ENCODE measurements at places on chromosomes 12 and 14. TPM values are rescaled to one million over a fixed set of nuclear protein-coding genes. Genes with fewer than 3 reads are reported as not detected.
A peak's percentile ranks its signal among the peaks of the same experiment; 100 is the strongest.

Gene RND1
- total RNA-seq, result 1.2 TPM

Gene TCL1B
- total RNA-seq, result not detected

DNA sequence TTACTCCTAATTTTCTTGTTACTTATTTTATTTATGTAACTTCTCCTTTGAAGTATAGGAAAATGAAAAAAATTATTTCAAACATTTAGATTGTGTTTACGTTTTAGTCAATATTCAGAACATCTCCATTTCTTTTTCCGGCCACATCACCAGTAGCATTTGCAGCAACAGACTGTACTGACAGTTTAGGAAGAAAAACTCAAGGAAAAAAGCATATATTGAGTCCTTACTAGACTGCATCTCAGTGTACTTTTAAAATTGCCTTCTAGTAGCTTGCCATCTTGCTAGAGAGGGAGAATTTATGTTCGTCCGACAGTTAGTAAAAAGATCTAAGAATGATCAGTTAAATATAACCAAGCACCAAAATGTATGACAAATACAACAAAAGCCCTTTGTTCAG lies 625.0 kb upstream of the MIS18BP1 start:
- no peak for DNase-seq

DNA sequence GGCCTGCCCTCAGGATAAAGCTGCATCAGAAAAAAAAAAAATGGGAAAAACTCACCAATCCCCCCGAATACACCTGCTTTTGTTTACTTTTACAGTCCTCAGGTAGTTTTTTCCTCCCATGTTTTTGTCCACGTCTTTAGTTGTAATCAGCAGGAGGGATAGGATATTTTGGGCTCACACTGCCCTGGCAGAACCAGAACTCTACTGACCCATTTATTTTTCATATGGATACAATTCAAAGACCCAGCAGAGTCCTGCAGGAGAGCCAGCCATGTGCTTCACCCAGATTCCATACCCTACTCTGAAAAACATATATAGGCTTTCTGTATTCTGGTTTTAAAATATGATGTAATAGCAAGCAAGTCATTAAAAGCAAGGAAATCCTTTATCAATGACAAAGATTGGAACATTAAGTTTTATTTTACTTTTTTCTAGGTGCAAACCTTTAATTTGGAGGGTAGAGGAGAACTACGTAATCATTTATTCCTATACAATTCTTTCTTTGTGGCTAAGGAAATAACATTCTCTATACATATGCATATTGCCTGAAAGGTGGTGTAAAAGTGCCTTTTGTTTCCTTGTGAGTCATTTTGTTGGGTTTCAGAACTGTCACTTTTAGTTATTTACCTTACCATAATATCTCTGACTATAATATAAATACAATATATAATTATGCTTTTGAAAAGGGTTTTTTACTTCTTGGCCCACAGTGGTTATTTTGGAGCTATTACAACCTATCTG lies 19.1 kb downstream of the DACT1 start:
- DNase-seq, result no peak

GRCh38 chr12:779745-780734 lies 27.7 kb downstream of the WNK1 start:
- peak; percentile 56 for DNase-seq

DNA sequence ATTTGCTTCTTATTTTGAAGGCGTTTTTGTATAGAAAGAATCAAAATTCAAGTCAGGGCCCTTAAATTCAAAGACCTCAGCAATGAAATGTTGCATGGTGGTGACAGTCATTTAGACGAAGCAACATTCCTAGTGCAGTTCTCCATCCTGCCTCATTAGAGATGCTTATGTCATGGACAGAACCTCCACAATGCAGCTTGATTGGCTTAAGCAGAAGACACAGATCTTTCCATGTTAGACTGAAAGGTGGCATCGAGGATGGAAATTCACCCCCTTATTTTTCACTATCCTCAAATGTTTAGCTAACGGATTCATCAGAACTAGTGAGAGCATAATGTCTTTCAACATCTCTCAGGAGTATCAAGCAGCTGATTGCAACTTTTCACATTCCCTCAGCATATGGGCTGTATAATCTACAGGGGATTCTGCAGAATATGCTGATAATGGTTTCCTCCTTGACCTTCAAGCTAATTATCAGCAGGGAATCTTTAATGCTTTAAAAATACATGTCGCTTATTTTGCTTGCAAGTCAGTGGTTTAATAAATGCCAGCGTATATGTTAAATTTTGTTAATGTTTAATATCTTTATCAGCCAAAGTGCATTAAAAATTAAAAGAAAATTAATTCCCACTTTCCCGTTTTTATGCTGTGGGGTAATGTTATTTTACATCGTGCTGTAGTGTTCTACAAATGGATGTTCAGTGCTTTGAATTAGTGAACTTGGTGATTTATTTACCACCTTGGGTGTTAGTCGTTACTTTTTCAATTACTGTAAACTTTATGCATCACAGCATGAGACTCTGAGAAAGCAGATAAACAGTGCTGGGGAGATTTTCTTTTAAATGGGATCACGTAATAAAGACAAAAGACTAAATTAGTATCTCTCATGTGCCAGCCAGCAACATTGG lies 12.8 kb upstream of the NRDE2 start:
- no peak for DNase-seq

DNA sequence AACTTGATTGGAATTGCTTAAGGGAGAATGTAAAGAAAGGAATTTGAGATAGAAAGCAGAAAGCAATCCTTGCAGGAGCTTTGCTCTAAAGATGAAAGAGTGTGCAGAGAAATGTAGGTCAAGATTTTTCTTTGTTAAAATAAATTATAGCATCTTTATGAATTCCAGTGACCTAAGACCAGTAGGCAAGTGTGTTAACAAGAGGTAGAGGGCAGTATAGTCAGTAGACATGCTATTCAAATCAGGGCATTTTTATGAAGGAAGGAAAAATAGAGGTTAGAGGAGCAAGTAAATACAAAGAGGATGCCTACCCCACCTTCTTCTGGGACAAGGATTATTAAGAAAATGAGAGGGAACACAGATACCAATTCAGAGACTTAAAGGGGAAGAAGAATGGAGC lies 148.5 kb downstream of the PLCZ1 start:
- peak; percentile 7 for DNase-seq

DNA sequence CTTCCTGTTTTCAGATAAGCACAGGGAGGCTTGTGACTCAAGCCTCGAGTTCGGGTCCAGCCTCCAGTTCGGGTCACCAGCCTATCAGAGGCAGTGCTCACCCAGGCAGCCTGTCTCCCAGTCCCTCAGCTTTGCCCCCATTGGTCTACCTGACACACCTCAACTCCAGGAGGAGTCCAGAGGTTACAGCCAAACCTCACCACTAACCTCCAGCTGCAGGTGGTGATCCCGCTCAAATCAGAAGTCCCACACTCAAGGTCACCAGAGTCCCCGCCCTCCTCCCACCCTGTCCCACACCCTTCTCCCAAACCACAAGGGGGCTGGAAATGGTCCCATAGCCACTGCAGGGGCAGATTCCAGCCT lies 42.1 kb downstream of the KDM2B start:
- DNase-seq, result peak; percentile 27

Gene MRPL42
- total RNA-seq, result 76.9 TPM

Gene PLD4
- not detected for total RNA-seq

- peak; percentile 14 for DNase-seq
Measured at GRCh38 chr14:101113835-101114725, 210.6 kb upstream of the RTL1 start.

- no peak for DNase-seq
Measured at GRCh38 chr12:89975574-89975973, 266.9 kb upstream of the ATP2B1 start.

Gene ESR2
- total RNA-seq, result 0.29 TPM

- DNase-seq, result peak; percentile 65
Measured at GRCh38 chr14:24314377-24315193, 3.3 kb downstream of the LTB4R start.

DNA sequence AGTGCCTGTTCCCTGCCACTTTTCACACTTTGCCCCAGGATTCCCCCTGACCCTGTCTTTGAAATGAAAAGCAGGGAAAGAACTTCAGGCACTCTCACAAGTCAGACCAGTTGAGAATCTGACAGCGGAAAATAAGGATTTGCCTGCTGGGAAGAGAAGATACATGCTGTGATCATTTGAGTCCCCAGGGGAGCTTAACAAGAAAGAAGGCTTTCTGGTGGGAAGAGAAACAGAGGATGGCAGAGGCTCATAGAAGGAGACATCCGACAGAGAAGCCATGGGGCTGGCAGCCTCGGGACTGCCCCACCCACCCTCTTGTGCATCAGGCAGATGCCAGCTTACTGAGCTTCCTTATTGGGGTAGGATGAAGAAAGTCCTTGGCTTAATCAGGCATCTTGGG lies 11.9 kb downstream of the TTC9 start:
- no peak for DNase-seq

Gene PMCH
- total RNA-seq, result not detected

Gene OTOGL
- total RNA-seq, result not detected

Data from MCF 10A (cell line).